ENCODE measurements at places on chromosomes 3 and 15.

DNA sequence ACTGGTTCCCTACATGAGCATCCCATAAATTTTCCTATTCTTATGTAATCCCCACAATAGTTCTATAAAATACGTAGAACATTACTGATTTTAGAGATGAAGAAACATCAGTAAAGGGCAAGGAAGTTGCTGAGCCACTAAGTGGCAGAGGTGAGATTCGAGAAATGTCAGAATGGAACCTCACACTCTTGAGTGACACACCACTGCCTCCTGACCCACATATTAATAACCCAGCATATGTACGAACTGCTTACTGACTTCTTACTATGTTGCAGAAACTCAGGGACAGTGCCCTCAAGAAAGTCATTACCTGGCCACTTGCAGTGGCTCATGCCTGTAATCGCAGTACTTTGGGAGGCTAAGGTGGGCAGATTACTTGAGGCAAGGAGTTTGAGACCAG is 1022.4 kb downstream of the FHIT start:
- no peak for DNase-seq

GRCh38 chr15:93166675-93167074 is 77.7 kb upstream of the RGMA start:
- no peak for DNase-seq

DNA sequence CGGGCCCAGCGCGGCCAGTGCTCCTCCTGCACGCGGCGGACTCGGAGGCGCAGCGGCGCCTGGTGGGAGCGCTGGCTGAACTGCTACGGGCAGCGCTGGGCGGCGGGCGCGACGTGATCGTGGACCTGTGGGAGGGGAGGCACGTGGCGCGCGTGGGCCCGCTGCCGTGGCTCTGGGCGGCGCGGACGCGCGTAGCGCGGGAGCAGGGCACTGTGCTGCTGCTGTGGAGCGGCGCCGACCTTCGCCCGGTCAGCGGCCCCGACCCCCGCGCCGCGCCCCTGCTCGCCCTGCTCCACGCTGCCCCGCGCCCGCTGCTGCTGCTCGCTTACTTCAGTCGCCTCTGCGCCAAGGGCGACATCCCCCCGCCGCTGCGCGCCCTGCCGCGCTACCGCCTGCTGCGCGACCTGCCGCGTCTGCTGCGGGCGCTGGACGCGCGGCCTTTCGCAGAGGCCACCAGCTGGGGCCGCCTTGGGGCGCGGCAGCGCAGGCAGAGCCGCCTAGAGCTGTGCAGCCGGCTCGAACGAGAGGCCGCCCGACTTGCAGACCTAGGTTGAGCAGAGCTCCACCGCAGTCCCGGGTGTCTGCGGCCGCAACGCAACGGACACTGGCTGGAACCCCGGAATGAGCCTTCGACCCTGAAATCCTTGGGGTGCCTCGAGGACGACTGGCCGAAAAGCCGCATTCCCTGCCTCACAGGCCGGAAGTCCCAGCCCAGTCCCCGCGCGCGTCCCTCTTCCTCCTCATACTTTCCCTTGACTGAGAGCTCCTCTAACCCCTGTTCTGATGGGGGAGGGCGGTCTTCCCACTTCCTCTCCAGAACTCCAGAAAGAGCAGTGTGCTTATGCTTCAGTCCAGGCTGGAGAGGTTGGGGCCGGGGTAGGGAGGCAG is 1.4 kb upstream of the IL17RC start:
- DNase-seq: peak; percentile 55

- DNase-seq: no peak
Observed at GRCh38 chr15:77658304-77658703, 25.6 kb upstream of the LINGO1 start.

- DNase-seq: no peak
Observed at GRCh38 chr3:64687781-64688604, at the start of gene ADAMTS9. ADAMTS9 (minus strand) TSS chr3:64688000; CDS start chr3:64687657, 343 bp downstream.

GRCh38 chr3:122961146-122961545 is 66.4 kb downstream of the SEMA5B start:
- no peak for DNase-seq

GRCh38 chr15:85280203-85280602 is 100.2 kb upstream of the AKAP13 start:
- no peak for DNase-seq

GRCh38 chr15:91135201-91136130 is 35.4 kb downstream of the SV2B start:
- no peak for DNase-seq

DNA sequence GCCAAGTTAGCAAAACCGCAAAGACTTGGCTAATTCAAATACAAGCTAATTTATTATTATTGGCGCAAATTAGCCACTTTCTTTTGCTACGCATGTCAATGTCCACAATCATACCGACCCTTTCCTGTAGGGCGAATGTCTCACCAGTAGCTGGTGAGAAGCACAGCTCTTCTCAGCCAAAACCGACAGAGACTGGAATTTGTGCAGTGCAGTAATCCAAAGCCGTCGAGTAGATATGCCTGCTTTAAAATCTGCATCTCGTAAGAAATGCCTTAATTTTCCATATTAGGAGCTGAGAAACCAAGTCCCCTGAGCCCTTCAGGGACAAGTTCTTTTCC is 614 bp upstream of the MINDY2 start:
- DNase-seq: no peak

DNA sequence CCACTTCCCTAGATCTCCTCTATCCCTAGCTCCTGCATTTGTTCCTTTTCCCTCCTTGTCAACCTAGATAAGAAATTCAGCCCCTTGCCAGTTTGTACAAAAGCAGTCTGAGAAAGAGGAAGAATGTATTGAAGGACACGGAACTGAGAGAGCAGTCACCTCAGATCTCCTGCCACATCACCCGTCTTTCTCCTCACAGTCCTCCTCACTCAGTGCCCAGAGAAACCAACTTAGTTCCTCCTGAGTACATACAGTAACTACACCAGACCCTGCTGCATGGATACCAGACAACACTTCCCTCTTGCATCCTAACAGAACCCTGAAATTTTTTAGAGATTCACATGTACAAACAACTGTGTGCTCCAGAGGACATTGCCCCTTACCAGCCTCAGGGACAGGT is 563.6 kb upstream of the ADAMTS9 start:
- DNase-seq: no peak

DNA sequence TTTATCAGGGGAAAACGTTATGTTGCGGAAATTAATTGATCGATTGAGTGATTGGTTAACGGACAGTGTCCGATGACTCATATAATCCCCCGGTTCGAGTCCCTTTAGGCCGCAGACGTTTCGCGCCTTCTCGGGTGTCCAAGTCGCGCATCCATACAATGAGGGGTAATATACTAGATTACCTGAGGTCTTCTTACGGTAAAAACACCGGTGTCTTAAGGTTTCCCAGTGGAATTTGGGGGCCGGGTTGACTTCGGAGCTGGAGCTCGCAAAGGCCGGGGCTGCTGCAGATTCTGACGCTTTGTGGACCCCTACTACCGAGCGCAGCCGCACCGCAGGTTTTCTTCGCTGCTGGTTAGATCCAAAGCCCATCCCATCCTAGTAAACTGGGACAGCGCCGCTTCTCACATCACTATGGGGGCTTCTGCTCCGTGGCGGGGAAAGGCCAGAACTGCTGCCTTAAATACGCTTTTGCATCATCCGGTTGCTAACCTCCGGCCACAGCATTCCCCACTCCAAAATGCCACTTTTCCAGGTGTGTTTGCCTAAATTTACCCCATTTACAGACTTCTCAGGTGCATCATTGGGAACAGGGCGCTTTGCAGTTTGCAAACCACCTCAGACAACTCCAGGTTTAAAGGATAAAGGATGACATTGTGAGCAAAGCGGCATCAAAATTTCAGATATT is 858 bp upstream of the SACM1L start:
- peak; percentile 47 for DNase-seq

DNA sequence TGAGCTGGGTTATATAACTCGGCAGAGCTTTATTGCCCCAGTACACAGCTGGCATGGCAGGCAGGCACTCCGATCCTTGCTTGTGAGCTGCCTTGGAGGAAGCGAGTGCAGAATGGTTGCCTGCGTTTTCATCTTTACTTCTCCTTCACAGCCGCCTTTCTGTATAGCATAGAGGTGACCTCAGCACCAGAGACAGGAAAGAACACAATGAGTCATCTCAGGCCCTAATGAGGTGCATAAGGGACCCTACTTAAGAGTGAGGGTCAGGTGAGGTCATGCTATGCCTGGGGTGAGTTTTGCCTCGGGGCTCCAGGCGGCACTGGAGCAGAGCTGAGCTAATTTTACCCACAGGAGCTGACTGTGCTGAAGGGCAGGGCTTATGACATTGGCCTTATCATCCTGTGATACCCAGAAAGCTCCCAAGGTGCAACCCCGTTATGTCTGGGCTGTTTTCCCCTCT is 43.5 kb downstream of the LPP start:
- DNase-seq: no peak

GRCh38 chr3:38500688-38501417 is 4.7 kb downstream of the EXOG start:
- no peak for DNase-seq

GRCh38 chr3:194824701-194825111 is 139.0 kb downstream of the FAM43A start:
- no peak for DNase-seq

DNA sequence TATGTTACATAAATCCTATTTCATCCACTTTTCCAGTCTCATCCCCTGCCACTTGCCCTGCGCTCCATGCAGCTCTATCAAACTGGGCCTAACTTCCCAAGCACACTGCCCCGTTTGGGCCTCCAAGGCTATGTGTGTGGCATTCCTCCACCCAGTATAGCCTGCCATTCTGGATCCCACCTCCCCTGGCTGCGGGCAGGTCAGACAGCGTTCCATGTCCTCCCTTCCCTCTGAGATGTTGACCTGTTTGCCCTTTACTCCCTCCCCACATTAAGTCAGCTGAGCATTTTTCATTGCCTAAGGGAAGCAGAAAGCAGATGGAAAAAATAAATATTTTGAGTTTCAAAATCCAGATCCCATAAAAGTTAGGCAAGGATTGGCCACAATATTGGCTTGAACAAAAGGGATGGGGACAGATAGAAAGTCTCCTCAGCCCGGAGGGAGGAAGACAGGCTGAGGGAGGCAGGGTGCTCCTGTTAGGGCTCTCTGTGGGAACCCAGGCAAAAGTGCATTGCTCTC is 73.3 kb downstream of the CYP19A1 start:
- no peak for DNase-seq

All from activated CD4-positive, alpha-beta T cell treated with anti-CD3 and anti-CD28 coated beads, Interleukin-2, amount 50 U/mL, for 48 hours (primary cell).